ENCODE measurements at places on chromosomes 4 and X.

DNA sequence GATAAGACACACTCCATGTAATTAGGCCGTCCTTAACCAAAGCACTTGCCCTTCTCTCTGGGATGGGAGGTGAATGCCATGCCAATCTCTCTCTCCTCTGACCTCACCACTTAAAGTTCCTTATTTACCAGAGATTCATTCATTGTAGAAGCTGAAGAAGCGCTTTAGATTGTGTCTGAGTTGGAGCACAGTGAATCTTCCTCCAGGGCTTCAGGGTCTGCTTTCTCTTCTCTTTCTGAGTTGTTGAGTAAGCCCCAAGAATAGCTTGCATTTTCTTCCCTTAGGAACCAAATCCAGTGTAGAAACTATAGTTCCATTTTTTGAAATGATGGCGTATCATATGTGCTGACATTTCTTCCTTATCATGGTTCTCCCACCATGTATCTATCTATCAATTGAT, 104.5 kb upstream of the MAML3 start:
- no peak for DNase-seq

DNA sequence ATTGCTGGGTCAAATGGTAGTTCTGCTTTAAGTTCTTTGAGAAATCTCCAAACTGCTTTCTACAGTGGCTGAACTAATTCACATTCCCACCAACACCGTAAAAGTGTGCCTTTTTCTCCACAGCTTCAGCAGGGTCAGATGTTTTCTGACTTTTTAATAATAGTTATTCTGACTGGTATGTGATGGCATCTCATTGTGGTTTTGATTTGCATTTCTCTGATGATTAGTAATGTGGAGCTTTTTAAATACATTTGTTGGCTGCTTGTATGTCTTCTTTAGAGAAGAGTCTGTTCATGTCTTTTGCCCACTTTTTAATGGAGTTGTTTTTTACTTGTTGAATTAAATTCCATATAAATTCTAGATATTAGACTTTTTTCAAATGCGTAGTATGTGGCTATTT, 257.5 kb upstream of the ANKRD50 start:
- no peak for DNase-seq

- no peak for DNase-seq
These were observed 40.9 kb upstream of the GPM6B start for GRCh38 chrX:13857804-13858203.

DNA sequence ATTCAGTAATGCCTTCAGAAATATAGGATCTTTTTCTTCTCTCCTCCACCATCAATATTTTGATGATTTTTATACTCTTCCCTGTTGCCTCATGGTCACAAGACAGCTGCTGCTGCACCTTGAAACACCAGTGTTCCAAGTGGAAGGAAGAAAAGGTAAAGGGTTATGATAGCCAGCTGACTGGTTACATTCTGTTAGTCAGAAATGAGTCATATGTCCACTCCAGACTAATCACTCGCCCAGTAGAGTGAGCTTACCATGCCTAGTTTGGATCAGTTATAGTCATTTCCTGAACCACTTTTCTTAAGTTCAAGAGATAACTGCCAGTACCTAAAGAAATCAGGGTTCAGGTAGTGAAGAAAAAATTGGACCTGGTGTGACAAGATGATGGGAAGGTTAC, 532.3 kb upstream of the SMIM31 start:
- no peak for DNase-seq

GRCh38 chrX:140672840-140673731, 36.5 kb upstream of the LINC00632 start:
- DNase-seq = no peak

DNA sequence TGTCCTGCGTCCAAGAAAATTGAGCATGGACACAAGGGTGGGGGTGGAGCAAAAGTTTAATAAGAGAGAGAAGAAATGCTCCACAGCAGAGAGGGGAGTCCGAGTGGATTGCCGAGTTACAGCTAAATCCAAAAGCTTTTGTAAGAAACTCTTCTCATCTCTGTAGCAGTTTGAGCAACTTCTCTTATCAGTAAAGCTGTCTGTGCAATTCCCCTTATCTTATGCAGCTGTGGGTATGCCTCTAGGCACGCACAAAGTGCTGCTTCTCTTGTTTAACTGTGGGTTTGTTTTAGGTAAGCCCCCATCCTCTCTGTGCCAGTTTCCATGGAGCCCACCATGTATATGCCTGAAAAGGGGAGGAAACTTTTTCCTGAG, 44.8 kb downstream of the HMGB2 start:
- no peak for DNase-seq

DNA sequence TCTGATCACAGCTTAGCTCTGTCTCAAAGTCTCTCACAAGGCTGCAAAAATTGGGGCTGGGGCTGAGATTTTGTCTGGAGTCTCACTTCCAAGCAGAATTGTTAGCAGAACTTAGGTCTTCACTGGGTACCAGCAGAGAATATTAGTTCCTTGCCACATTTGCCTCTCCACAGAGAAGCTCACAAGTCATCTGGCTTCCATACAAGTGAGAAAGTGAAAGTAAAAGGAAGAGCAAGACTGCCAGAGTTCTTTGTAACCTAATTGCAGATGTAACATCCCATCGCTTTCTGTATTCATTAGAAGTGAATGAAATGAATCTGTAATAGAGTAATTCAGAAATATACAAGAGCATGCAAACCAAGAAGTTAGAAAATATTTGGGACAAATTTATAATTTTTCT, 624.1 kb upstream of the GNPDA2 start:
- DNase-seq = no peak

- no peak for DNase-seq
These were observed 395.2 kb downstream of the SPOCK3 start for GRCh38 chr4:166838975-166839614.

GRCh38 chrX:84186603-84187532, 1.1 kb downstream of the RPS6KA6 start:
- DNase-seq = no peak

- no peak for DNase-seq
These were observed 102.1 kb upstream of the TENM3 start for GRCh38 chr4:182141061-182141460.

DNA sequence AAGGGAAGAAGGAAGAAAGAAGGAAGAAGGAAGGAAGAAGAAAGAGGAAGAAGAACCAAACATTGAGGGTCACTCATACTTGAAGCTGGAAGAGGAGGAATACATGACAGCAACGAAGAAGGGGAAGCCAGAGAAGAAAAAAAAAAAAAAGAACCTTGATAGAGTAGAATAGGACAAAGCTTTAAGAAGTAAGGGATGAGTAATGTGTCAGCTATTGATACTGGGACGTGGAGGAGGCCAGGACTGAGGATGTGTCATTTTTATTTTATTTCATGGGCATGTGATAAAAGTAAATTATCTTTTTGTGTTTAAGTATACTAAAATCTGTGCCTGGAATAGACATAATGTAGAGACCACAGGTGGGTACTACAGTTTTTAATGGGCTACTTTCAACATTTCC, 6.4 kb downstream of the EDA2R start:
- no peak for DNase-seq

DNA sequence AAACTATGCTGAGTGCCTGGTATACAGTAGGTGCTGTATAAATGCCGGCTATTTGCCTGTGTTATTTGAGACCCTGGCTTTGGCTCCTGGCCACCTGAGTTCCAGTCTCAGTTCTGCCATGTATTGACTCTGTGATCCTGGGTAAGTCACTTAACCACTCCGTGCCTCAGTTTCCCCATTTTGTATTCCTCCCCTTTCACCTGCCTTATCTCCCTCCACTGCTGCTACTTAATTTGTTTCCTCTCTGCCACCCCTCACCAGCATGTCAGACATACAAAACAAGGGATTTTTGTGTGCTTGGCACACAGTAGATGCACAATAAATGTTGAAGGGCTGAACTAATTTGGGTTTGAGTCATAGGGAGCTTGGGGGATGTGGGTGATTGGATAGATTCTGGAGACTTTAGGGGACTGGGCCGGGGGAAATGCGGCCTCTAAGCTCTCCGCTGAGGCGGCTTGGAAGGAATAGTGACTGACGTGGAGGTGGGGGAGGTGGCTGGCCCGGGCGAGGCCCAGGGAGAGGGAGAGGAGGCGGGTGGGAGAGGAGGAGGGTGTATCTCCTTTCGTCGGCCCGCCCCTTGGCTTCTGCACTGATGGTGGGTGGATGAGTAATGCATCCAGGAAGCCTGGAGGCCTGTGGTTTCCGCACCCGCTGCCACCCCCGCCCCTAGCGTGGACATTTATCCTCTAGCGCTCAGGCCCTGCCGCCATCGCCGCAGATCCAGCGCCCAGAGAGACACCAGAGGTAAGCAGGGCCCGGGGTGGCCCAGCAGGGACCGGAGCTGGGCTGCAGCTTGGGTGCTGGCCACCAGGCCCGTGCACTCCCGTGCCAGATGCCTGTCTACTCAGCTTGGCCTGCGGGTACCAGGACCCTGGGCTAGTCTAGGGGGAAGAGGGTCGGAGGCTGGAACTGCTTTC, at the start of gene TIMP1:
Gene TIMP1 (plus strand): TSS at position 706 of the 917 bp plus-strand sequence. CDS start 980 bp downstream, outside the sequence.
- DNase-seq = no peak

- DNase-seq = no peak
These were observed 95.1 kb downstream of the NHS start for GRCh38 chrX:17470136-17470535.

DNA sequence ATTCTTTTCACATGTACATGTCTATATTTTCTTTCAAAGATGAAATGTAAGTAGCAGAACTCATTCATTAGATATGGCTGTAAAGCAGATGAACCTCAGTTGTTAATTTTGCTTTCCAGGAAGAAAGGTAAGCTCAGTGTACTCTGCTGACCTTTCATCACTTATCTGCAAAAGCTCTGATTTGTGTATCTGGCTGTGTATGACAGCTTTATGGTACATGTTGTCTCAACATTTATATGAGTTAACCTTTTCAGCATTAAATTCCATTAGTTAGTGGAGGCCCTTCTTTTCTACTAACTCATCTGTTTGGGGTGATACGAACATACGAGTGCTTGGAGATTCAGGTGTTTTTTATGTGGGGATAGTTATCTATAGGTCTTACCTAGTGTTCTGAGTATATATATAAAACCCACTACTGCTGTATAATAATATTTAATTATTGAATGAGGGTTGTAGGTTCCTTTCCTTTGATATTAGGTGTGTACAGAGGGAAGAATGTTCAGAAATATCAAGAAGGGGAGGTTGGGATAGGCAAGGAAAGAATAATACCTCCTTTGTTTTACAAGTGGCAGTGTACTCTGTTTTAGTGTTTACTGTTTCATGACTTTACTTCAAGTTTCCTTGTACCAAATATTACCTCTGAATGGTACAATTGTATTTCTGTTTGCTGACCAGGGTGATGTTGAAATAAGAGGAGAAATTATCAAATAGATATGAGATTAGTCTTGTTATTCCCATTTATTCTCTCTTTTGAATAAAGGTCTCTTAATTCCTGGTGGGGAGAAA, 395.5 kb downstream of the ARHGAP24 start:
- no peak for DNase-seq

- DNase-seq = no peak
These were observed 44.9 kb downstream of the FIP1L1 start for GRCh38 chr4:53422367-53422766.

GRCh38 chr4:93764639-93765246, 63.8 kb upstream of the ATOH1 start:
- DNase-seq = no peak

GRCh38 chr4:142473218-142473959, 372.7 kb downstream of the INPP4B start:
- no peak for DNase-seq

GRCh38 chr4:106195435-106195950, 120.5 kb downstream of the TBCK start:
- DNase-seq = no peak

- DNase-seq = no peak
These were observed 1331.1 kb downstream of the ADGRL3 start for GRCh38 chr4:62531264-62531663.

DNA sequence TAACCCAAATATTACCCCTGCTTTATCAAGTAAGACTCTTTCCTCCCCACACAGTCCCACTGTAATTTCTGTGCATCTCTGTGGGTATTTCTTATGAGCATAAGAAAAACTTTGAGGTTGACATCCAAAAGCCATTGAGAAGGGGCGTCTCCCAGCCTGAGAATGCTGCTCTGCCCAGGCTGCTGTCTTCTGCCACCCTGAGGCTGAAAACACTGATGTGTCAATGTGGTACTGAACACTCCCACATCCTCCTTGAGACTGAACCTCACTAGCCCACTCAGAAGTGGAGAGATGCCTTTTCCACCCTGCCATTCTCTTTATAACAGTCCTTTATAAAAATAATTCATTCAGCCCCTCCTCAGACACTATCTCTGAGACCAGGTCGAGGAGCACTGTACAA, 120.8 kb downstream of the SMIM20 start:
- no peak for DNase-seq

- DNase-seq = no peak
These were observed 18.6 kb upstream of the ARSJ start for GRCh38 chr4:113998079-113998478.

DNA sequence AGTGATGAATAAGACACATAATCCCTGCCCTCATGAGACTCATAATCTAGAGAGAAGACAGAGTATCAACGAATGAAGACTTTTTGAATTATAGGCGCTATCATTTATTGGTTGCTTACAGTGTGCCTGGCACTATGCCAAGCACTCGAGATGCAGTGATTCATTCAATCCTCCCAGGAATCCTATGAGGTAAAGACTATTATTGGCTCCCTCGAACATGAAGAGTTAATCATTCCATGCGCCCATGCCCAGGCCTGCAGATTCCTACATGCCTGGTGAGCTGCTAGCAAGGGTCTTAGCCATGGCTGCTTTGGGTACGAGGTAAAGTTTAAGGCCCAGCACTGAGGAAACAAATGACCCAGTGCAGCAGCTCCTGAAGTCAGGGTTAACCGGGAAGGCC, 47.0 kb downstream of the TEX13B start:
- DNase-seq = peak; percentile 7

GRCh38 chrX:111164728-111165127, 68.7 kb downstream of the PAK3 start:
- no peak for DNase-seq

DNA sequence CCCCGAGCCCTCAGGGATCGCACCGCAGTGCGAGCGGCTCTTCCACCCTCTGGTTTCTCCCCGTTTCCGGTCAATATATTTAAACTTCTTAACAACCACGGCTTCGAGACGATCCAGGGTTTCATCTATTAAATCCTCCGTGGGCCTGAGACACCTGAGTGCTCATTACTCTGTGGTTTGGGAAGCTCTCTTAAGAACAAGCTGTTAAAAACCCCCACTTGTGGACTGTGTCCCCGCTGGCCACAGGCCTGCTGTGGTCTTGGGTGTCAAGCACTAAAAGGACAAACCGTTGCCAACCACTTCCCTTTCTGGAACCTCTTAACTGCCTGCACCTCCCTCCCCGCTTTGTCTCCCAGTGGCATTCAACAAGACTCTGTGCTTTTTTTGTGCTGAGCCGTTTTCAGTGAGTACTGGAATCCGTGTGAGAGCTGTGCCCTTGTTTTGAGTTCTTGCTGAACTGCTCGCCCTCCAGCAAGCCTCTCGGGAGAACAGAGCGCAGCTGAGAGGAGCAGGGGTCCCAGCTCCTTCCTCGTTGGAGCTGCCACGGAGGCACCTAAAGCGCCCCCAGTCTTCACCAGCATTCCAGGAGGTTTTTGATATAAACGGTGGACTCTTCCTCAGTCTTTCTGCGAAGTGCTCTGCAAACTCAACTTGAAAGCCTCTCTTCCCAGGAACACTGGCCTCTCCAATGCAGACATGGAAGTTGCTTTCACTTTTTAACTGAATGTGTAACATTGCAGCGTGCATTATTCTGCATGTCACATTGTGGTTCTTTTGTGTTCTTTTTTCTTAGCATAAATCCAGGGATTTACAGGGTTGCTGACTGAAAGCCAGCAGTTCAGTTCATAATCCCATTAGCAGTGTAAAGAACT, 691 bp upstream of the IGFBP7 start:
- DNase-seq = no peak

GRCh38 chr4:71866212-71866885, 82.5 kb upstream of the GC start:
- no peak for DNase-seq

GRCh38 chrX:7638078-7638710, 204.8 kb upstream of the VCX start:
- DNase-seq = no peak

Measured in NCI-H1436 treated with DMSO at 0.1 percent for 48 hours (cell line).